ENCODE measurements at places on chromosomes 3 and 15. TPM values are rescaled to one million over a fixed set of nuclear protein-coding genes. Genes with fewer than 3 reads are reported as not detected.

The GRM2 gene
- 0.81 TPM for polyA plus RNA-seq

The WDR73 gene
- polyA plus RNA-seq = 40.9 TPM

The CFAP100 gene
- polyA plus RNA-seq = 2.5 TPM

The ADGRG7 gene
- polyA plus RNA-seq = 0.17 TPM

The AGTR1 gene
- polyA plus RNA-seq = 17.2 TPM

The CEMIP gene
- 2.9 TPM for polyA plus RNA-seq

The SEC62 gene
- 188 TPM for polyA plus RNA-seq

The CHSY1 gene
- 55.0 TPM for polyA plus RNA-seq

The SAMMSON gene
- polyA plus RNA-seq = 0.17 TPM

The TMOD2 gene
- polyA plus RNA-seq = 6.1 TPM

The ARHGEF26 gene
- polyA plus RNA-seq = 16.4 TPM

The SCAP gene
- polyA plus RNA-seq = 70.2 TPM

The GOLGA8K gene
- polyA plus RNA-seq = 3.2 TPM

The BCL2A1 gene
- polyA plus RNA-seq = 0.21 TPM

The CMTM6 gene
- 80.7 TPM for polyA plus RNA-seq

The GPR87 gene
- polyA plus RNA-seq = 0.14 TPM

The ZMYND10 gene
- 3.1 TPM for polyA plus RNA-seq

The XRN1 gene
- polyA plus RNA-seq = 23.8 TPM

The UNC13C gene
- 2.0 TPM for polyA plus RNA-seq

The KNG1 gene
- polyA plus RNA-seq = 8.3 TPM

The ST8SIA2 gene
- polyA plus RNA-seq = 4.9 TPM

The CPLX3 gene
- not detected for polyA plus RNA-seq

The SLC2A2 gene
- polyA plus RNA-seq = 8.6 TPM

The C15orf40 gene
- polyA plus RNA-seq = 29.3 TPM

The STRC gene
- polyA plus RNA-seq = 0.70 TPM

The TMC3 gene
- polyA plus RNA-seq = 0.18 TPM

The COX17 gene
- 57.8 TPM for polyA plus RNA-seq

The LYZL4 gene
- not detected for polyA plus RNA-seq

The APOD gene
- polyA plus RNA-seq = 9.3 TPM

The PLSCR5 gene
- polyA plus RNA-seq = not detected

The PRC1 gene
- polyA plus RNA-seq = 79.0 TPM

The PRKAR2A gene
- polyA plus RNA-seq = 31.6 TPM

The ZNF621 gene
- polyA plus RNA-seq = 31.4 TPM

The PRRT3 gene
- 4.1 TPM for polyA plus RNA-seq

The AGBL1 gene
- 0.09 TPM for polyA plus RNA-seq
